ENCODE measurements at places on chromosomes 12 and 14.

DNA sequence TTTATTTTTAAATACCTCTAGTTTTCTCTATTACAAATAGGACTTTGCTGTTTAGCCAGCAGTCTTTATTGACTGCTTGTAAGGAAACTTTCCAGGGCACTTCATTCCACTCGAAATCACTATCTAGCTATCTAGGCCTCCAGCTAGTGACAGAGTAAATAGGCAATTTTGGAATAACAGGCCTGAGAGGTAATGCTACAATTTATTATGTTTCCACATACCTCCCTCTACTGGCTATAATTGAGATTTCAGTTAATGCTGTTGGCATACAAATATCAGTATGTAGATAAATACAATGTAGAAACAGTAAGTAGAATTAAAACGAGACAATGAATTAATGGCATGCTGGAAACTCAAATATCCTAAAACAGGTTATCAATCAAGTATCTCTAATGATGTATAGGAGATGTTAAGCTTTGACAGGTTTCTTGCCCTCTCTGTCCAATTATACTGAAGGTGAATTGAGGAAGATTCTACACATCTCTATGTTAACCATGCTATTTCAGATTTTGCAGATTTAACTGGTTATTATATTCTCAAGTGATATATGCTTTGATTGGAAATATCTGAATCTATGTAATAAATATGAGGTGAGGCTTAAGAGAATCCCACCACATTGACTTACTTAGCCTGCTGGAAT, 7.2 kb downstream of the DTD2 start:
- peak; percentile 33 for DNase-seq

DNA sequence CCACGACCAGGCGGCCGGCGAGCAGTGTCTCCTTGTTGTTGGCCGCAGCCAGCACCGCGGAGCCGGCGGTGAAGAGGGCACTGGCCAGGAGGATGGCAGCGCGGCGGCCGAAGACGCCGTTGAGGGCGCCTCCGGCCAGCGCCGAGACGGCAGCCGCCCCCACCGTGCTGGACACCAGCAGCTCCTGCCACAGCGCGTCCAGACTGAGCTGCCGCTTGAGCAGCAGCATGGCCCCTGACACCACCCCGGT, 691 bp downstream of the SLC2A13 start:
- no peak for DNase-seq

- no peak for DNase-seq
These were observed 12.9 kb downstream of the SERPINA6 start for GRCh38 chr14:94310248-94310647.

- no peak for DNase-seq
These were observed 5.0 kb downstream of the CDCA4 start for GRCh38 chr14:105015905-105016304.

- no peak for DNase-seq
These were observed 667.5 kb upstream of the TMEM132C start for GRCh38 chr12:127599436-127599835.

GRCh38 chr14:59246566-59246965, 58.1 kb downstream of the DAAM1 start:
- DNase-seq = no peak

- no peak for DNase-seq
These were observed 12.9 kb downstream of the VPS37B start for GRCh38 chr12:122882908-122883558.

DNA sequence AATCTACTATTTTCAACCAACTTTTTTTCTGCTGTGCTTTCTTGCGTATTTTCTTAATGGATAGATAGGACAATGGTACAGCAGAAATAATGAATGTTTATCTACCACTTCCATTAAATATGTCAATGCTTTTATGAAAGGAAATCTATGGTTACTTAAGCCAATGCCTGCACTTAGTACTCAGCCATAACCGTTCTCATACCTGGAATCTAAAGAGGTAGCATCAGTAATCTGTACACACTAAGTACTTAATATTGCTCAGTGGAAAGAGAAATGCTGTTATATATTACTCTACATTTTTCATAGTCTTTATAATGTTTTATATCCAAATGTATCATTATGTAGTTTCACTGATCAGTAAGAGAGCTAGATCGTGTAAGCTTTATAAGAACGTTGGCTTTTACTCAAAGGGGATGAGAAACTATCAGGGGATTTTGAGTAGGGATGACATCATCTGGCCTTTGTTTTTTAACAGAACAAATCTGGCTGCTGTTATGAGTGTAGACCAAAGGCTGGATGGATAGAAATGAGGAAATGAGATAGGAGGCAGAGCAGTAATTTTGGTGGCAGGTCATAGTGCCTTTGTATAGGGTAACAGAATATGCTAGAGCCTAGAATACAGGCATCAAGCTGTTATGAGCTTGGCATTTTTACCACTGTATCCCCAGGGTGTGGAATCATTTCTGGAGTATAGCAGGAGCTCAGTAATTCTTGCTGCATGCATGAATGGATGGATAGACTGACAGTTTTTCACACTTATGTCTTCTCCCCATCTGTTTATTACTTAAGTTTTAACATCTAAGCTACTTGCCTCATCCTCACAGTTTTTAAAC, 34.0 kb downstream of the ALG10B start:
- peak; percentile 31 for DNase-seq

GRCh38 chr12:30794591-30795409, 40.0 kb upstream of the CAPRIN2 start:
- DNase-seq = no peak

DNA sequence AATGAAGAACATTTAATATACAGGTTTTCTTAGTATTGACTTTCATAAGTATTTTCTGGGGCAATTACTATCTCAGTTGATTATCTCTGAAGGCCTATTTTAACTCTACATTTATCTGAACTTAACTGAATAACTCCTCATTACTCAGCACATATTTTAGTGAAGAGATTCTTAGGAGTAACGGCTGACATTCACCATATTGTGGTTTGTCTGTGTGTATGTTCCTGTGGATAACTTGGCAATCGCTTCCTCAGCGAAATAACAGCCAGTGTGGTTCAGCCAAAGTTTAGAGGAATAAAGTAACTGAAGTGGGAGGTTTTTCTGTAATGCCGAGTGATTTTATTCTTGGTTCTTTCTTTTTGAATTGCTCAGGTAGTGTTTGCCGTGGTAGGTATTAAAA, 168.0 kb downstream of the RAD51B start:
- DNase-seq = no peak

GRCh38 chr12:105418229-105418628, 87.7 kb downstream of the C12orf75 start:
- no peak for DNase-seq

- no peak for DNase-seq
These were observed 13.9 kb downstream of the ATL1 start for GRCh38 chr14:50573862-50574261.

- DNase-seq = no peak
These were observed 160.3 kb upstream of the PELI2 start for GRCh38 chr14:55957950-55958349.

GRCh38 chr14:68448252-68448902, 344.5 kb downstream of the ZFP36L1 start:
- DNase-seq = no peak
